Upper lobe of left lung (tissue), 6 donors: ENCODE measurements at places on chromosomes 16 and 17. TPM values are rescaled to one million over a fixed set of nuclear protein-coding genes. Genes with fewer than 3 reads are reported as not detected.
A peak's percentile ranks its signal among the peaks of the same experiment; 100 is the strongest.

FGF11 gene
- total RNA-seq: 1.2 TPM

NPIPA8 gene
- total RNA-seq: not detected

NPIPB2 gene
- total RNA-seq: 37.3 TPM

MAF gene
- total RNA-seq: 79.4 TPM

NLRP1 gene
- 68.7 TPM for total RNA-seq

CIITA gene
- total RNA-seq: 145 TPM

- H3K27me3 ChIP-seq: no peaks in the 10 kb centered on the region
- no peak for DNase-seq
- no peaks in the 10 kb centered on the region for H3K36me3 ChIP-seq
- peak overlapping the region; percentile 62 for H3K27ac ChIP-seq
These were observed 9.7 kb upstream of the CCL2 start for GRCh38 chr17:34245351-34245905.

GRCh38 chr16:20225228-20225733, 102.0 kb downstream of the GP2 start:
- H3K4me3 ChIP-seq: no peak overlapping the region
- no peak for DNase-seq
- no peaks in the 10 kb centered on the region for H3K4me1 ChIP-seq
- no peaks in the 10 kb centered on the region for H3K36me3 ChIP-seq
- no peaks in the 10 kb centered on the region for H3K27me3 ChIP-seq

DNA sequence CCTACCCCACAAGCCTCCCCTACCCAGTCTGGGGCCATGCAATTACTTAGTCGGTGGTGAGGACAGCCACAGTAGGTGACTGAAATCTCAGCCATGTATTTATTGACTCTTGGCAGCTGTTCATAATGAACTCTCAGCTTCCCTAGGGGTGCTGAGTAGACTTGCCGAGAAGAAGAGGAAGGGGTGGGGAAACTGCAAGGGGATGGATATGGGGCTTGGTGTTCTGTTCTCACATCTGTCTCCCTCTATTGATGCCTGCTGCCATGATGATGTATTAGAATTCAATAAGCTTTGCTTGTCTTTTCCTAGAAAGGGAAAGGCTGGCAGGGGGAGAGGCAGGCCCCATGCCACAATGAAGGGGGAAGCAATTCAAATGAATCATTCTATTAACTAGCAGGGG, 112.9 kb downstream of the GP2 start:
- no peaks in the 10 kb centered on the region for H3K4me1 ChIP-seq
- no peak overlapping the region for H3K4me3 ChIP-seq
- H3K27me3 ChIP-seq: no peaks in the 10 kb centered on the region
- no peak overlapping the region for H3K27ac ChIP-seq
- H3K36me3 ChIP-seq: no peaks in the 10 kb centered on the region
- DNase-seq: no peak

DNA sequence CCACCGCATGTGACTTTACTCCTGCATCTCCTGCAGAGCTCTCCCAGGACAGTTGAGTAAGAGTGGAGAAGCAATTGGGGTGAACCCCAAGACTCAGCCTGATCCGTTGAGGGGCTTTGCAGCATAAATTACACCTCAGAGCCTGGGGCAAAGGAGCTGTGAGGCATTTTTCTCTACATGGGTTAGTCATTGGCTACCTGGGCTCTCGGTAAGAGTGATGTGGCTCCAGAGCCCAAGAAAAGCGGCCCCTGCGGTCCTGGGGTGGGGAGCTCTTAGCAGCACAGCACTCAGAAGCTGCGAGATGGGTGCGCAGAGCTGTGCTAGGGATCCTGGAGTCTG, 40.4 kb upstream of the C16orf78 start:
- H3K4me3 ChIP-seq: no peak overlapping the region
- no peaks in the 10 kb centered on the region for H3K4me1 ChIP-seq
- no peak for DNase-seq
- H3K27me3 ChIP-seq: no peaks in the 10 kb centered on the region

GRCh38 chr17:77326636-77327035, 185.9 kb downstream of the SEC14L1 start:
- H3K27ac ChIP-seq: no peak overlapping the region
- H3K4me3 ChIP-seq: no peak overlapping the region
- DNase-seq: no peak
- H3K4me1 ChIP-seq: peaks cover 52% of the 10 kb centered on the region

GRCh38 chr16:11350921-11351335, 5.7 kb downstream of the RMI2 start:
- DNase-seq: no peak
- H3K36me3 ChIP-seq: no peaks in the 10 kb centered on the region
- peak overlapping the region; percentile 27 for H3K27ac ChIP-seq

- H3K4me3 ChIP-seq: peak overlapping the region; percentile 63
- H3K4me1 ChIP-seq: peaks cover 19% of the 10 kb centered on the region
- H3K27me3 ChIP-seq: peaks cover 3% of the 10 kb centered on the region
- H3K36me3 ChIP-seq: no peaks in the 10 kb centered on the region
- no peak overlapping the region for H3K27ac ChIP-seq
- DNase-seq: no peak
These were observed 1.3 kb upstream of the ST6GALNAC2 start for GRCh38 chr17:76586741-76587487.

GRCh38 chr17:43014649-43015542, 7.3 kb downstream of the VAT1 start:
- H3K27me3 ChIP-seq: no peaks in the 10 kb centered on the region
- peaks cover 27% of the 10 kb centered on the region for H3K36me3 ChIP-seq
- no peak overlapping the region for H3K4me3 ChIP-seq

- no peaks in the 10 kb centered on the region for H3K4me1 ChIP-seq
- no peaks in the 10 kb centered on the region for H3K27me3 ChIP-seq
- no peak for DNase-seq
- no peaks in the 10 kb centered on the region for H3K36me3 ChIP-seq
- H3K27ac ChIP-seq: no peak overlapping the region
- no peak overlapping the region for H3K4me3 ChIP-seq
These were observed 42.9 kb upstream of the NUDT7 start for GRCh38 chr16:77679391-77679790.

DNA sequence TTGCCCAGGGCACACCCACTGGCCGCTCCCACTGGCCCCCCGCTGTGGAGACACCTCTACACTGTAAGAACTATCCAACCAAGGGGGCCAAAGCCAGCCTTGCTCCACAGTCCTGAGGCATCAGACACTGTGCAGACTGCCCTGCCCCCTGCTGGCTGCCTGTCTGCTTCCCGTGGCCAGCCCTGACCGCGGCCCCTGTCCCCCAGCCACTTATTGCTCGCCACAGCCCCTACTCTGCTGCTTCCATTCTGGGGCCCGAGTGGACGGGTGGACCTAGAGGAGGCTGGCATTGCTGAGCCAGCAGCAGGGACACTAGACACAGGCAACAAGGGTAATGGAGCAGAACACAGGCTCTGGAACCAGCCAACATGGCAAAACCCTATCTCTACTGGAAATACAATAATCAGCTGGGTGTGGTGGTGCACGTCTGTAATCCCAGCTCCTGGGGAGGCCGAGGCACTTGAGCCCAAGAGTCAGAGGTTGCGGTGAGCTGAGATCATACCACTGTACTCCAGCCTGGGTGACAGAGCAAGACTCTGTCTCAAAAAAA, 19.7 kb upstream of the LRRC37A3 start:
- no peaks in the 10 kb centered on the region for H3K27me3 ChIP-seq
- no peak overlapping the region for H3K4me3 ChIP-seq
- H3K36me3 ChIP-seq: no peaks in the 10 kb centered on the region
- H3K4me1 ChIP-seq: peaks cover 7% of the 10 kb centered on the region
- H3K27ac ChIP-seq: no peak overlapping the region
